Nephron progenitor cell (in vitro differentiated cells): ENCODE measurements at places on chromosomes 4 and X.

DNA sequence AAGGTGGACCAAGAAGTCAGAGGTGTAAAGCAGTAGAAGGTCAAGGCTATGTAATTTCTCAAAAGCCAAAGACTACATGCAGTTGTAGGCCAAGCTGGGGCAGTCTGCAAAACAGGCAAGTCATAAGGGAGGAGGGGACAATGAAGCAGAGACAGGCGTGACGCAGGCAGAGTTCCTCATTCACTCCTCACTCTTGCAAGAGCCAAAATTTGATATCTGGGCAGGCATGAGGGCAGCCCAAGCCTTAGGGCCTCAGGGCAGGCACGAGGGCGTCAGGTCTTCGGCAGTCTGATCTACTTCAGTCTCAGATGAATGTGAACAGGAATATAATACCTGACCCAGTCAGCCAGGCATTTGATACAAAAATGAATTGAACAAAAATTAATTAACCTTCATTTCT, 86.4 kb upstream of the AGA start:
- DNase-seq = no peak

DNA sequence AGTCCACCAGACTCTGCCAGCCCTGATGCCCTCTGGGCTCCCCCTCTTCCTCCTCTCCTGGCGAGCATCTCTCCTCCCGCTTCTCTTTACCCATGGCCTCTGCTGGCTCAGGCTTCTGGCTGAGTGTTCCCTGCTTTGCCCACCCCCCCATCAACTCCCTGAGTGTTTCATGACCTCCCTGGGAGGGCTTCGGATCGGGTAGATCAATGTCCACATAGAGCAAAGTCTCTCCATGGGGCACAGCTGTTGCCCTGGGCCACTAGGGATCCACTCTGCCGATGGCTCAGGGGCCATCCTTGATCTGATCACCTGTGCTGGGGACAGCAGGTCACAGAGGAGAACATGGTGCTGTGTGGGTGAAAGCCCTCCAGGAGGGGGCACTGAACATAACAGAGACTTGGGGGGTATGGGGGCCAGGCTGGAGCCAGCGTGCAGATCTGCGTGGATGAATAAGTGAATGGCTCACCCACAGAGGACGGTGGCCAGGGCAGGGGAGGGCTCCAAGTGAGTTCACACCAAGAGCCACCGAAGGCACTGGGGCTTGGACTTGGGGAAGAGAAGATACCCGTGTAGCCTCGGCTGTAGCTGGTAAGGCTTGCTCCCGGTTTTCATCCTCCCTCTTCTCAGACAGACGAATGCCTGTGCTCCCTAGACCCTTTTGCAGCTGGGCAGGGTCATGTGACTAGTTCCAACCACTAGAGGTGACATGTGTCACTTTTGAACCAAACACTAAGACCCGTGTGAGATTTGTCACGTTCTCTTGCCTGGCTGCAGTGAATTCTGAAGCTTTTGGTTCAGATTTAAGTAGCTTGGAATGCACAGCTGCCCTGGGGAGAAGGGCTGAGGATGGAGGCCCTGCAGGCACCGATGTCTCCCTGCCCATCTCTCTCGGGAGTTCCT, 23.2 kb upstream of the AFAP1 start:
- no peak for DNase-seq

DNA sequence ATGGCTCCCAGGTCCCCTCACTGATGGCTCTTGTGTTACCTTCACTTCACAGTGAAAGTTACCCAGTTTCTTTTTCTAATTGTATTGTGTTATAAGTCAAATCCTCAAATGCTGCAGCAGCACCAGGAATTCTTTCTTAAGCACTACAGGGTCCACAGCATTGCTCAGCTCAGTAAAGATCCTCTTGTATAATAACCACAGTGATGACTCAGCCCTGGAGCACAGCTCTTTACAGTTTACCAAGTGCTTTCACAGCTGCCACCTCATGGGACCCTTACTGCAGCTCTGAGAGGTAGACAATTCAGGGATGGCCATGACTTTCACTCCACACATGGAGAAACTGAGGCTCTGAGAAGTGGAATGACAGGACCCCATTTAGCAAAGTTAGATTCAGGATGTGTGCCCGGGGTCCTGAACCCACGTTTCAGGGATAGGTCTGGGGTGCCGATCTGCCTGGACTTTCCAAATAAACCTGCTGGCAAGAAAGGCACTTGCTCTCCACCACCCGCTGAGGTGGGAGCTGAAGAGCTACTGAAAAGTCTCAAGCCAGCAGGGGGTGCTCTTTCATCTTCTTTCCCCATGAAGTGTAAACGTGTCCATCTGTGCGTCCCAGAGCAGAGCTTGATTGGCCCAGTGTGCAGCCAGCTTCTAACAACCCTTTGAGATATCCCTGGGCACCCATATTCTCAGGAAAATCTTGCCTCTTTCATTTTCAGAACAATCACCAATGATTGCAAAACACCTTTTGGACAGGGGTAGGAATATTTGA, 35.7 kb upstream of the GABRQ start:
- DNase-seq = peak; percentile 7

DNA sequence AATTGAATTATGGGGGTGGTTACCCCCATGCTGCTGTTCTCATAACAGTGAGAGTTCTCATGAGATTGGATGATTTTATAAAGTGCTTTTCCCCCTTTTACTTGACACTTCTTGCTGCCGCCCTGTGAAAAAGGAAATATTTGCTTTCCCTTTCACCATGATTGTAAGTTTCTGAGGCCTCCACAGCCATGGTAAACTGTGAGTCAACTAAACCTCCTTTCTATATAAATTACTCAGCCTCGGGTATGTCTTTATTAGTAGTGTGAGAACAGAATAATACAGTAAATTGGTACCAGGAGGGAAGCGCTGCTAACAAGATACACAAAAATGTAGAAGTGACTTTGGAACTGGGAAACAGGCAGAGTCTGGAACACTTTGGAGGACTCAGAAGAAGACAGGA, 1070.8 kb downstream of the FAM133A start:
- no peak for DNase-seq

DNA sequence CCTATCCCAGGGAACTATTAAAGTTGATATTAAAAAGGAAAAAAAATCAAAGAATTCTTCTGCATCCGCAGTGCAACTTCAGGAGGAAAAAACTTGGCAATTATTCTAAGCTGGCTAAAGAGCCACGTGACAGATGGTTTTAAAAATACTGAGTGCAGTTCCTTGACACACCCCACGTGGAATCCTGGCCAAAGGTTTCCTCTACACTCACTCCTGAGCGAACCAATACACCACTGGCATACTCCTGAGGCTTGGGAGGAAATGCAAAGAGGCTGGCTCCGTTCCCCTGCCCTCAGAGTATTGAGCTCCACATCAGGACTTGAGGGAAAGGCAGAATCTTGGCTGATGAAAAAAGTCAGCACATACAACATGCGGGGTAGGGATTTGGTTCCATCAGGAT, 133.8 kb upstream of the ATP6AP2 start:
- DNase-seq = no peak

GRCh38 chr4:120088507-120088906, 21.9 kb upstream of the MAD2L1 start:
- no peak for DNase-seq

DNA sequence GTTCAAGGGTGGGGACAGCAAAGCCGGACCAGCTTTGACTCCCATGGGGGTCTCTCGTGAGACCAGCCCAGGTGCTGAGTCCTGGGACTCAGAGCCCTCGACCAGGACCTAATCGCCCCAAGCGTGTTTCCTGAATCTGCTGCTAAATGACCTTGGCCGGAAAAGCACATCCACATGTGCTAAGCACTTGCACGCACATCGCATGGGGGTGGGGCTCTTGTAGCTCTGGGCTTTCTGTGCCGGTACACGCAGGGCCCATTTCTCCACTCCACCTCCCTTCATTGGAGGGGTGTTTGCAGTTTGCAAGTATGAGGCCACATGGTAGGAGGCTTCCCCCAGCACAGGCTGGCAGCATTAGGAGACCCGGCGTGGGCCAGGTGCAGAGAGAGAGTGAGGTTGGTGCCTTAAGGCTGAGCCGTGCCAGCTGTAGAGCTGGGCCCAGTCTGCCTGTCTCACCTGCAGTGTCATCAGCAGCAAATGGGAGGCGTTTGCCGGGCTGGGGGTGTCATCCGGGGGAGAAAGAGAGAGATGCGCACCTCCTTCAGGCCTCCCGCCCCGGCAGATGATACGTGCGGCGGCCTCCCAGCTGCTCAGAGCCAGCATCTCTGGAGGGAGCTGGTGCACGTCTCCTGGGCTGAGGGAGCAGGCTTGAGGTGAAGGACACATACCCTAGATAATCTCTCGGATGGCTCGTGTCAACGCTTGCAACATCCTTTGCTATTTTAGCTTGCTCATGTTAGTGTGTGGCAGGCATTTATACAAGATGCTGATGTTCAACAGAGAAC, 45.2 kb upstream of the CLCN4 start:
- no peak for DNase-seq

GRCh38 chr4:85603437-85604336, 128.7 kb downstream of the ARHGAP24 start:
- DNase-seq = no peak

GRCh38 chr4:68582339-68582717, 6.2 kb upstream of the UGT2B17 start:
- no peak for DNase-seq

GRCh38 chr4:128163177-128164117, 102.3 kb downstream of the LARP1B start:
- no peak for DNase-seq

- peak; percentile 54 for DNase-seq
Measured at GRCh38 chr4:110637408-110638088, 14.7 kb upstream of the PITX2 start.

GRCh38 chrX:459611-460010, 72.9 kb upstream of the PPP2R3B start:
- no peak for DNase-seq

DNA sequence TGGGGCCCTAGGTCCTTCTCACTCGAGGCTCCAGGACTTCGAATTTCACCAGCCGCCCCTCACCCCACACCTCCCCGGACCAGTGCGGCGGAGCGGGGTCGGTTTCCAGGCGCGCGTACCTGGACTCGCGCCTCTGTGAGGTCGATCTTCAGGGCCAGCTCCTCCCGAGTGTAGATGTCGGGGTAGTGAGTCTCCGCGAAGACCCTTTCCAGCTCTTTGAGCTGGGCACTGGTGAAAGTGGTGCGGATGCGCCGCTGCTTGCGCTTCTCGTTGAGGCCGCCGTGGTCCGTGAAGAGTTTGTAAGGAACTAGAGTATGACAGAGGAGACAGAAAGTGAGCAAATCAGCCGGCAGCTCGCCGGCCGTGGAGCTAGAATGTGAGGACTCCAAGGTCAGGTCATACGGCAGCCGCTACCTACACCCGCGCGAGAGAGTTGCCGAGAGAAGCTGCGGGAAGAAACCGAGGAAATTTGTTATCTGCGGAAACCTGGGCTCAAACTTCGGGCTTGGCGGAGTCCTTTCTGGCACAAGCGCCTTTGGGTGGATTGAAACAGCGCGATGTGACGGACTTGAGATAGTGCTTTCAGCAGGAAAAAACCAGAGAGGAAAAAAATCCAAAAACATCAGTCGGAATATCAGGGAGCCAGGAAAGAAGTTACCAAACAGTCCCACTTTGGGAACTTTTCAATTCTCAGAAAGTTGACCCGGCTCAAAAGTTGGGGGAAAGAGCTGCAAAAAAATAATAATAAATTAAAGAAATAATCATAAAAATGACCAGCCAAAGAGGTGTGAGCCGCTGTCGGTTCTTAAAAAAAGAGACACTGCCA, 1.1 kb downstream of the PHOX2B start:
- DNase-seq = peak; percentile 28

DNA sequence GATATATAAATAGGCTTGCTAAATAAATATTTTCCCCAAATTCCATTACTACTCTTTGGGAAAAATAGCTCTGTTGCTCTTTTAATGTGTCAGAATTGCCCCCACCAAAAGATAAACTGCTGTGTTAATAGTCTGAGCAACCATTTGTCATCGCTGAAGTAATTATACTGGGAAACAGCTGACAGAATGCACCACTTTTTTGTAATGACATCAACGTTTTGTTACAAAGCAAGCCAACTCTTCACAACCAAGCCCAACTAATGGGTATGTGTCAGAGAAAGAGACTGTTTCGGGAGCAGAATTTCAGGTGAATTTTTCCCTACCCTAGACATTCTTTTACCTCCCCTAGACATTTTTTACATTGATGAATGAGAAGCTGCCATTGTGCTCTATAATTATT, 405.0 kb upstream of the MAGEB18 start:
- no peak for DNase-seq

DNA sequence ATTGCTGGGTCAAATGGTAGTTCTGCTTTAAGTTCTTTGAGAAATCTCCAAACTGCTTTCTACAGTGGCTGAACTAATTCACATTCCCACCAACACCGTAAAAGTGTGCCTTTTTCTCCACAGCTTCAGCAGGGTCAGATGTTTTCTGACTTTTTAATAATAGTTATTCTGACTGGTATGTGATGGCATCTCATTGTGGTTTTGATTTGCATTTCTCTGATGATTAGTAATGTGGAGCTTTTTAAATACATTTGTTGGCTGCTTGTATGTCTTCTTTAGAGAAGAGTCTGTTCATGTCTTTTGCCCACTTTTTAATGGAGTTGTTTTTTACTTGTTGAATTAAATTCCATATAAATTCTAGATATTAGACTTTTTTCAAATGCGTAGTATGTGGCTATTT, 257.5 kb upstream of the ANKRD50 start:
- DNase-seq = no peak

GRCh38 chr4:48909697-48910096, 3.1 kb upstream of the OCIAD2 start:
- DNase-seq = no peak

DNA sequence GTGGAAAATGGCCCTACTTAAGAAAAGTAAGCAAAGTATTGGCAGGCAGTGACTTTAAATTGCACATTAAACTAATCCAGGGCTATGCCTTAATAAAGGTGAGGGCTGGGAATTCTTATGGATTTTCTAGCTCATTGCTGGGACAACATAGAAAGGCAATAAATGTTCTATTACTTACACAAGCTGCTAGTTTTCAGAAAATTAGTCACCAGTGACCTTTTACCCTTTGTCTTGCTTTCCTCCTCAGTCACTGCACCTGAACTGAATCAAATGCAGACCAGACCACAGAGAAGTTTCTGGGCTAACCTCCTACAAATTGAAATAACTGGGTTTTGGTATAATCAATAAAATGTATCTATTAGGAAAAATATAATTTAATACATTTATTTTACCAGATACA, 694.4 kb upstream of the FAM241A start:
- no peak for DNase-seq

DNA sequence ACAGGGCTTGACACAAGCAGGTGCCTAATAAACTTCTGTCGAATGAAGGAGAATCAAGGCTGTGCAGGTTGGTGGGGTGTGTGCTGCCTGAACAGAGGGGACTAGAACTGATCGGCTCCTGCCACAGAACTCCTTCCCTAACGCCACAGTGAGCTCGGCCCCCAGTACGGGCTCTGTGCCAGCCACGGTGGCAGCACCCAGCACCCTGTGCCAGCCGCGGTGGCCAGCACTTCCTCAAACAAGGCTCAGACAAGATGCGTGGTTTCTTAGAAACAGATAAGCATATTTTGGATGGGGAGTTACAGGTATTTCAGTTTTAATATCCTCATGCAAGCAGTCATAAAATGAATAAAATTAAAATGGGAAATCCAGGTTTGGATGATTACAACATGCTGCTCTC, 26.0 kb upstream of the C4orf50 start:
- DNase-seq = no peak
